PC-3 (cell line): ENCODE measurements at places on chromosomes 5 and 9. TPM values are rescaled to one million over a fixed set of nuclear protein-coding genes. Genes with fewer than 3 reads are reported as not detected.

- no peak overlapping the region for H3K4me3 ChIP-seq
- peaks cover 16% of the 10 kb centered on the region for H3K4me1 ChIP-seq
- H3K27ac ChIP-seq = no peak overlapping the region
- H3K27me3 ChIP-seq = no peaks in the 10 kb centered on the region
Measured at GRCh38 chr9:98993570-98993945, 49.9 kb downstream of the COL15A1 start.

DNA sequence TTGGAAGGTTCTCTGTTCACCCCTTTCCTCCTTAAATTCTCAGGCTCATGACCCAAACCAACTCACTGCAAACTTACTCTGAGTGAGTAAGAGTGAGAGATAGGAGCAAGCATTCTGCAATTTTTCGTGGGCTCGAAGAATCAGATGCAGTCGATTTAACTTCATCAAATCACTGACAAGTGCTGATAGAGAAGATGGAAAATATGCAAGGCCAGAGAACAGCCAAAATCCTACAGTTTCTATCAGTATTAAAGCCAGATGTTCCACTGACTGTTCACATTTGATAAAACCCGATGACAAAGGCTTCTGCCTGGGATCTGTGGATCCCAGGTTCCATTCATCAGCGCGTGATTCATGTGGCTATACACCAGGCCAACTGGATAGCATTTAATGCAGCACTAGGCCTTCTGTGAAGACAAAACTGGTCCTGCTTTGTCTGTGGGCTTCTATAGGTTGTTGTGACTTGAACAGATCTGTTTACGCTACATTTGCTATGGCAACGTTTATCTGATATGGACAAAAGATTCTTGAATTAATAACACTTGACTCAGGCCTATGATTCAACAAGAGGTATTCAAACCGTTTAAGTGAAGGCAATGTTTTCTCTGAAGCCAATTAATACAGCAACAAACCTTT lies 251.2 kb downstream of the NFIB start:
- no peaks in the 10 kb centered on the region for H3K36me3 ChIP-seq
- peak overlapping the region; percentile 10 for H3K27ac ChIP-seq
- no peaks in the 10 kb centered on the region for H3K27me3 ChIP-seq
- peak; percentile 76 for DNase-seq

DNA sequence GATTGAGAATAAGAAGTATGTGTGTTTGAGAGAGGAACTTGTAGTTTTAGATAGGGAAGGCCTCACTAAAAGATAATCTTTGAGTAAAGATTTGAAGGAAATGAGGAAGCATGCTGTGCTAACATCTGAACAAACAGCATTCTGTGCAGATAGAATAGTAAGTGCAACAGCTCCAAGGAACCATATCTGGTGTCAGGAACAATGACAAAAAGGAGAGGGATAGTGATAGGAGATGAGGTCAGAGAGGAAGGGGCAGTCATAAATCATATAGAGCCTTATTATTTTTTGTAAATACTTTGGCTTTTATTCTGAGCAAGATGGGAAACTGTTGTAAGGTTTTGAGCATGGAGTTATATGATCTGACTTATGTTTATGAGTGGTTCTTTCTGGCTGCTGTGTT lies 3.8 kb downstream of the MRPL22 start:
- H3K27me3 ChIP-seq = no peaks in the 10 kb centered on the region
- H3K27ac ChIP-seq = no peak overlapping the region
- no peak for DNase-seq
- no peaks in the 10 kb centered on the region; the same call in 1 of the 2 replicates for H3K36me3 ChIP-seq

RNF183 gene
- total RNA-seq = not detected in 2 replicates

DNA sequence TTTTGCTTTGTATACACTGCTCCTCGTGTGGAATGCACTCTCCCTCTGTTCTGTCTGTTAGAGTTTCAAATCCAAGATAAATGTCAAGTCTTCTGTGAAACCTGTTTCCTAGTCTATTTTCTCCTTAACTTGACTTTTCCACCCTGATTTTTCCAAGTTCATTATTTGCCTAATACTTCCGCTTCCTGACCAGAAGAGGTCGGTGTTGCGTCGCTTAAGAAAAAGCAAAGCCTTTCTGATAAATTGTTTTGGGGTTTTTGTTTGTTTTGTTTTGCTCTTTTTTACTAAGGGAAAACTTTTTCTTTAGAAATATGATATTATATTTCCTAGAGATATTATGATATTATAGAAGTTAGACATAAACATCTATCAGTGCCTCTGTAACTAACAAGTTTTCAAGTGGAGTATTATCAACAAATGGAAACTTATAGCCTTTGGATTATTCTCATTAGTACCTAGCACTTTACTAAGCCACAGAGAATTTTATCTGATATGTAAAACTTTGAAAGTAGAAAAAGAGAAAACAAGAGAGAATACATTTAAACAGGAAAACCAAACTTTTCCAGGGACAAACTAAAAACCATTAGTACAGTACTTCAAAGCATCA lies 55.8 kb downstream of the PHAX start:
- no peak overlapping the region for H3K27ac ChIP-seq
- DNase-seq = peak; percentile 48
- H3K4me3 ChIP-seq = no peak overlapping the region
- H3K27me3 ChIP-seq = no peaks in the 10 kb centered on the region

HK3 gene
- total RNA-seq = not detected in 2 replicates
